ENCODE measurements at places on chromosomes 16 and 17.

GRCh38 chr17:64773386-64773835 is 111.3 kb upstream of the SMURF2 start:
- DNase-seq, result no peak

- DNase-seq, result peak; percentile 85
Observed at GRCh38 chr17:29567554-29568330, 759 bp upstream of the TP53I13 start.

DNA sequence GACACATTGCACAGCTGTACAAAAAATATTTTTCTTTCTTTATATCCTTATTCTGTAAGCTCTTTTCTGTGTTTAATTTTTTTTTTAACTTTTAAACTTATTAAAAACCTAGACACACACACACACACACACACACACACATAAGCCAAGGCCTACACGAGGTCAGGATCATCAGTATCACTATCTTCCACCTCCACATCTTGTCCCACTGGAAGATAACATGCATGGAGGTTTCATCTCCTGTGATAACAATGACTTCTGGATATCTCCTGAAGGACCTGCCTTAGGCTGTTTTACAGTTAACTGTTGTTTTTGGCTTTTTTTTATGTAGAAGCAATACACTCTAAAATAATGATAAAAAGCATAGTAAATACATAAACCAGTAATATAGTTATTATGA is 71.2 kb downstream of the TNRC6C start:
- no peak for DNase-seq

- no peak for DNase-seq
Observed at GRCh38 chr17:63494300-63494928, 17.6 kb downstream of the ACE start.

GRCh38 chr17:2872282-2872681 is 76.0 kb downstream of the RAP1GAP2 start:
- DNase-seq, result no peak

DNA sequence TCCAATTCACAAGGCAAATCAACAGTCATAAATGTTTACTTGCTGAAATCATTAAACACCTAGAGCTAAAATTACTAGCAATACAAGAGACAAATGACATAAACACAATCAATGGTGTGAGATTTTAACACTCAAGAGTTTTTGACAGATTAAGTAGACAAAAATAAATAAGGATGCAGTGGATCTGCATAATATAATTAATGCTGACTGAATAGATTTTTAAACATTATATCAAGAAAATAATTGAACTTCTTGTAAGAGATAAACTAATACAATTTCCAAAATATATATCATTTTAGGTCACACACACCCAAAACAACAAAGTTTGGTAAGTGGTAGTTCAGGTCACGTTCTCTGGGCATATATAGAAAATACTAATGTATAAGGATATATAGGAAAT is 322.6 kb upstream of the XYLT1 start:
- no peak for DNase-seq

GRCh38 chr16:12268606-12269005 is 292.1 kb downstream of the SNX29 start:
- no peak for DNase-seq

DNA sequence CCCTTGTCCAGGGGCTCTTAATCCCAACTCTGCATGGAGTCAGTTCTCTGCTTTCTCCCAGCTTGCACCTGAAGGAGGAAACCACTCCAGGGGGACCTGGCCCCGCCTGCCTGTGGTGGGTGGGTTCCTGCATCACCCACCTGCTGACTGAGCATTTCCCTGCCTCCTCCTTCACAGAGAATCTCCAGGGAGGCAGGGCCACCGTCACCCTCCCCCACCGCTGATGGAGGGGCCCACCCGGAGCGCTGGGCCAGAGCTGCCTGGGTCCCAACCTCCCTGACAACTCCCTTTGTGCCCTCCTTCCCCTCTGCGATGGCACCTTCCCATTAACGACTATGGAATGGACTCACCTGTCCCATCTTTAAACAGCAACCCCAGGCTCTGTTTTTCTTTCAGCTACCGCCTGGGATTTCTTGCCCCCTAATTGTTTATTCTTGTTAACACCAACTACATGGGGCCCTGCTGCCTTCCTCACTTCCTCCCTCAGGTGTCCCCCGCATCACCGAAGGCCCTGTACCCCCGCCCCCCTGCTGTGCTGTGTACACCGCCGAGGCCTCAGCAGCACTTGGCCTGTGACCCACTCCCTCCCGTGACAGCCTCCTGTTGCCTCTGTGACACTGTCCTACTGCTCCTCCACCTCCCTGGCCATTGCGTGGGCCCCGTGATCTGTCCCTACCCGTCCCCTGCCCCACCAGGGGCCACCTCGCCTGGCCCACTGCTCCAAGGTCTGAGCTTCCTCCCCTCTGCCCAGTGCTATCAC is 842 bp upstream of the TEDC2 start:
- DNase-seq, result no peak

- no peak for DNase-seq
Observed at GRCh38 chr16:85716022-85716679, 27.4 kb upstream of the GINS2 start.

GRCh38 chr17:12358477-12358876 is 307.2 kb upstream of the MYOCD start:
- DNase-seq, result no peak

DNA sequence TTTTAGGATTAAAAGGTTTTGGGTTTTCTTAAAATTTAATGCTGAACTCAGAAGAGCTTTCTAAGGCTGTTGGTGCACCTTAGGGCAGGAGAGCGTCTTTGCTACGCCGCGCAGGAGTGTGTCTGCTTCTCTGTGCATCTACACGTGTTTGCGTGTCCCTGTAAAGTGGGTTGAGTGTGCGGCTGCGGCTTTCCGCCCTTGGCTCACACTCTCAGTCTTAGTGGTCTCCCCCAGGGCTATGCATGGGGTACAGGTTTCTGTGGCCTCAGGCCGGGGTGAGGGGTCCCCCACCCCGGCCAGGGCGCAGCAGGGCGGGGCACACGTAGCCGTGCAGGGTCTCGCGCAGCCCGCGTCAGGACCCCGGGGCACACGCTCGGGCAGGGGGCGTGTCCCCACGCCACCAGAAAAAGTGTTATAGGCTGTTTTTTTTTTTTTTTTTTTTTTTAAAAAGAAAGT is 727 bp upstream of the TENT4B start:
- peak; percentile 80 for DNase-seq

DNA sequence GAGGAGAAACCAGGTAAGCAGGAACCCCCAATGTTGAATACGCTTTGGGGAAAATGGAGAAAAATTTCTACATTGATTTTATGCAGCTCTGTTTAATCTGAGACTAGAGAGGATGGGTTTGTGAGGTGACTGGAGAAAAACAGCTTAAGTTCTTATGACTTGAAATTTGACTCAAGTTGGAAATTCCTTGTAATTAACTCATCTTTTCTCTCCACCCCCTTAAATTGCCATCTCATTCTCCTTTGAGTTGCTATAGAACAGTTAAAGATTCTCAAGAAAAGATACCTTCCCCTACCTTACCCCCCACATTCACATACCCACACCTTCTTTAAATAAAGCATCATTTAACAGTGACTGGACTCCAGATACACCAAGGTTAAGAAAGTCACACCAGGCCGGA is 24.2 kb downstream of the ZNRF1 start:
- no peak for DNase-seq

All from GM10248 (cell line).